ENCODE measurements at places on chromosomes 6 and 20.

DNA sequence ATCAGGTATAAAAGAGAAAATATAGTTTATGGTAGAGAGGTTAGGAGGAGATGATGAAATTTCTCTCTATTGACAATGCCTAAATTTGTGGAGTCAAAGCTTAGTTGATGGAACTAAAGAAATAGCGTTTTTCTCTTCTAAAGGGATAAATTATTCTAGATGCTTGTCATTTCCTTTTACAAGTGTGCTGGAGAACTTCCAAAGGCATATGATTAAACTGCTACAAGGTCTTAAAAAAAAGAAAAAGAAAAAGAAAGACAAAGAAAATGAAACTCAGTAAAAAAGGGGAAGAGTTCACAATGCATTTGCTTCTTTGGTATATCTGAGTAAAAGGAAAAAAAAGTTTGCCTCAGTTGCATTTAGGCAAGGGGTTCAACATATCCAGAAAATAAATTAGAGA lies 499.8 kb upstream of the PTCHD4 start:
- no peak for DNase-seq

GRCh38 chr6:143406673-143407072 lies 43.8 kb downstream of the ADAT2 start:
- DNase-seq: no peak

GRCh38 chr6:5995949-5996713 lies 10.6 kb downstream of the NRN1 start:
- DNase-seq: no peak

DNA sequence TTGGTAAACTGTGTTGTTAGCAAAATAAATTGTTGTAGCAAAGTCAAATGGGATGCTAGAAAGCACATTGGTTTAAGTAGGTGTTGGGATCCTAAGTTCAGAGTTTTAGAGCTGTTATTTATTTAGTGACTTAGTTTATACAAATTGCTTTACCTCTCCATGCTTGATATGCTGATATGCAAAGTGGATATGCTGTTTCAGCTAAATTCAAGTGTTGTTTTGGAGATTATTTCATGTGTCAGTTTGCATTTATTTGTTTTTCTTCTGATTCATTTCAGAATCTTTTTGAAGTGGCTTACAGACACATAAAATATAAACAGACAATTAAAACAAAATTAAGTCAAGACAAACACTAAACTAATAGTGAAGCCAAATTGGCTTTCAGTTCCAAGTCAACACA lies 203.5 kb downstream of the ADGRB3 start:
- DNase-seq: no peak

DNA sequence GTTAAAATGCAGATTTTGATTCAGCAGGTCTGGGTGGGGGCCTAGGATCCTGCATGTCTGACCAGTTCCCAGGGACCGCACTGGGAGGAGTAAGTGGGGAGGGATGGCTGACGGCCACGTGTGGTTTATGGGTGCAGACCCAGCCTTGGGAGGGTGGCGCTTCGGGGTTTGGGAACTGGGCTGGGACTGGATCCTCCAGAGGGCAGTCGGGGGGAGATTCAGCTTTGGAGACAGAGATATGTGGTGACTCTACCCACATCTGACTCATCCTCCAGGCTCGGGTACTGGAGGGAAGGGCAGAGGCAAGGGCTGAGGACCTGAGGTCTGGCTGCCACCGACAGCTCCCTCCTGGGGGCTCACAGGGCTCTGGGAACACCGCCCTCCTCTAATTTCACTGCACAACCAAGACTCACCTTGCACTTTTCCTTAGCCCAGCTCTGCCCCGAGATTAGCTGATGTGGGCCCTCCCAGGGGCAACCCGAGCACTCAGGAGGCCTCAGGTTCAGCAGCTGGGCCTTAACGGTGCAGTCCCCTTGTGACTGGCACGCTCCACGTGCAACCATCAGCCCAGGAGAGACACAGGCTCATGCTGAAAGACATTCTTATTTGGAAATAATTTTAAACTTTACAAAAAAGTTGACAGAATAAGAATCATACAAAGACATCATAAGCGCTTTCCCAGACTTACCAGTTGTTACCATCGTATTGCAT lies 172.8 kb upstream of the PMEPA1 start:
- no peak for DNase-seq

DNA sequence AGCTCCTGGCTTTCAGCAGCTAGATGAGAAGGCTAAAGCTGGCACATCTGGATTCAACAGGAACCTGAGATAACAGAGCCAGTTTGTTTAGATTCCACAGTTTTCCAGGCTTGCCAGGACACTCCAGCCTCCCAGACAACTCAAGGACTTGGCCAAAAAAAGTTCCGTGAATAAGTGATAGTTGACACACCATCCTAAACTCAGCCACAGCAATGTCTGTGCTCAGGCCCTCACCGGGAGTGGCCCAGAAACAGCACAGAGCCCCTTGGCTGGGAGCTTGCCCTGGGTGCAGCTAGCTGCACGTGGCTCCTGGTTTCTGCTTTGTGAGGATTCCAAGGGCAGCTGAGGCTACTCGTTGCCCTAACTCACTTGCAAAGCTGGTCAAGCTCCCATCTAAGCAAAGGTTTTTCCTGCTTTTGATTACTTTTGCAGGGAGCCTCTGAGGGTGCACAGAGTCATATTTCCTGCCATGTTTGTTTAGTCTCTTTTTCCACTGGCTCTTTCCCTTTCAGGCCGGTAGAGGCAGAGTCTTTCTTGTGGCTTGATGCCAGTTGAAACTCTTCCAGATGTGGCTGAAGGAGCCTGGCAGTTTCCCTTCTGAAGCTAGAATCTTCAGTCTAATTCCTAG lies 118.3 kb upstream of the ECI2 start:
- DNase-seq: peak; percentile 39

DNA sequence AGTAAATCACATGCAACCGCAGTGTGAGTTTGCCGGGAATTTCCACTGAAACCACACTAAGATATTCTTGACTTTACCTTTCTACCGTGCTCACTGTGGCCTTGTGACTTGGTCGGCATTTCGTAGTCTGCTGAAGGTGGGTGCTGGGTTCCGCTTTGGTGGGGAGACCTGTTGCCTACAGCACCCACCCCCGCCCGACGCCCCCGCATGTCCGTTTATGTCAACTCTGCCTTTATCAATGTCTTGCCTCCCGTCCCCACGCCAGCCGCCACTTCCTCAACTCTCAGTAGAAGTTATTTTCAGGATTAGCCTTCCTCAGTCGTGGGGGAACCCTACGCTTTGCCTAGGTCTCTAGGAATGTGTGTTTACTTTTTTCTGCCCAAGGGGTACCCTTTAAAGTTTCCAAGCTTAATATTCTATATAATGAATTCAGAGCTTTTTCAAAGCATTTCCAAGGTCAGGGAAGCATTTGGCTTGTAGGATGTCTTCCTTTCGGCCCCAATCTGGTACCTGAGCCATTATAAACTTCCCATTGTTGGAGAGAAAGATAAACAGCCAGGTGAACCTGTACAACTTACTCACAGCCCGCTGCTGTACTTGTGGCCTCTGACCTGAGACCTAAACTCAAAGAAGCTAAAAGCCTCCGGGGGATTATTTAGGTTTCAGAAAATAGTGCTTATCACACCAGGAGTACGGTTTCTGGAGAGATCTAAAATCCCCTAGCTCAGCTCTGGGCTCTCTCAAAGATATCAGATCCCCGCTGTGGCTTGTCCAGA lies 54.2 kb downstream of the TBC1D7 start:
- no peak for DNase-seq

- peak; percentile 1 for DNase-seq
Observed at GRCh38 chr6:159074120-159074684, 29.4 kb upstream of the TAGAP start.

- no peak for DNase-seq
Observed at GRCh38 chr6:129498950-129499842, 210.8 kb downstream of the ARHGAP18 start.

GRCh38 chr6:129186988-129187387 lies 304.1 kb downstream of the LAMA2 start:
- peak; percentile 12 for DNase-seq

DNA sequence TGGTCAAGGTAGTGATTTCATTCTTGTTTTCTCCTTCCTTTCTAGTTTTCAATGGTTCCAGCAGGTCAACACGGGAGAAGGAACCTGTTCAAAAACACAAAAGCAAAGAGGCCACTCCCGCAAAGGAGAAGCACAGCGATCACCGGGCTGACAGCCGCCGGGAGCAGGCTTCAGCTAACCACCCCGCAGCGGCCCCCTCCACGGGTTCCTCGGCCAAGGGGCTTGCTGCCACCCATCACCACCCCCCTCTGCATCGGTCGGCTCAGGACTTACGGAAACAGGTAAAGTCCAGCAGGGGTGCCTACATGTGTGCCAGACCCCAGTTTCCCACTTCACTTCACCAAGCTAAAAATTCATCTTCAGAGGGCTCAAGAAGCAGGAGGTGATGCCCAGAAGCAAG lies 175.6 kb downstream of the DTNBP1 start:
- no peak for DNase-seq
